ENCODE measurements at places on chromosomes 7 and 10.

- no peak for DNase-seq
These were observed 33.8 kb downstream of the NACAD start for GRCh38 chr7:45055016-45055415.

- no peak for DNase-seq
These were observed 71.5 kb downstream of the WAPL start for GRCh38 chr10:86449926-86450558.

- no peak for DNase-seq
These were observed 186.8 kb downstream of the PARD3 start for GRCh38 chr10:34628174-34628796.

DNA sequence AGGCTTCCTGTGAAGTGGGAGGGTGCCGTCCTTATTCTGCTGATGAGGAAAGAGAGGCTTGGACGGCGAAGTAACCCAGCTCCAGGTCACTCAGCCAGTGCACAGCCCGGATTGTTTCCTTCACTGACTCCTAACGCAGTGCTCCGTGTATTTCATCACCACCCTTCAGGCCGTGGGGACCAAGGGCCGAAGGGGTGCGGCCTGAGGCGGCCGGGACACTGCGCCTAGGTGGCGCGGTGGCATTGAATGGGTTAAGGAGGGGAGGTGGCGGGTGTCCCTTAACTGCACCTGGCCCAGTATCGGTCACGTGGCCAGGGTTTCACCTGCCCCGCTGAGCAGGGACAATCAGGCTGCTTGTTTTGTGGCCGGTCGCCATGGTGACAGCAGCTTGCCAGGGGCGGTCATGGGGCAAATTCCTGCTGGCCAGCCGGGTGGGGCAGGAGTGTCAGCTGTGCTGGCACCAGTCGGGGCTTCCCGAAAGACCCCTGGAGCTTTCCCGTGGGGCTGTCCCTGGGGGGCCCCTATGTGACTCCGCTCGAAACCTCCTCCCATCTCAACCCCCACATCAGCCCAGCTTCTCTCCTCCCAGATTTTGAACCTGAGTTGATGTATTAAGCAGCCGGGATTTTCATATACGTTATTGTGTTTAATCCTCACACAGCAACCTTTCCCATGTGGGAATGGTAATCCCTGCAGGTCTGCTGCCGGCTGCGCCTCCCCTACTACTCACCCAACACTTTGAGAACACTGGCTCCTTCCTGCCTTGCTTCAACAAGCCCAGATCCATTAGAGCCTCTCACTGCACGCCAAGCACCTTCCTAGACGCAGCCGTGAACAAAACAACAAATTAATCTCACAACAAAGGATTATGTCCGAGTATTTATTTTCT is 4.4 kb upstream of the ABHD11 start:
- DNase-seq: no peak

DNA sequence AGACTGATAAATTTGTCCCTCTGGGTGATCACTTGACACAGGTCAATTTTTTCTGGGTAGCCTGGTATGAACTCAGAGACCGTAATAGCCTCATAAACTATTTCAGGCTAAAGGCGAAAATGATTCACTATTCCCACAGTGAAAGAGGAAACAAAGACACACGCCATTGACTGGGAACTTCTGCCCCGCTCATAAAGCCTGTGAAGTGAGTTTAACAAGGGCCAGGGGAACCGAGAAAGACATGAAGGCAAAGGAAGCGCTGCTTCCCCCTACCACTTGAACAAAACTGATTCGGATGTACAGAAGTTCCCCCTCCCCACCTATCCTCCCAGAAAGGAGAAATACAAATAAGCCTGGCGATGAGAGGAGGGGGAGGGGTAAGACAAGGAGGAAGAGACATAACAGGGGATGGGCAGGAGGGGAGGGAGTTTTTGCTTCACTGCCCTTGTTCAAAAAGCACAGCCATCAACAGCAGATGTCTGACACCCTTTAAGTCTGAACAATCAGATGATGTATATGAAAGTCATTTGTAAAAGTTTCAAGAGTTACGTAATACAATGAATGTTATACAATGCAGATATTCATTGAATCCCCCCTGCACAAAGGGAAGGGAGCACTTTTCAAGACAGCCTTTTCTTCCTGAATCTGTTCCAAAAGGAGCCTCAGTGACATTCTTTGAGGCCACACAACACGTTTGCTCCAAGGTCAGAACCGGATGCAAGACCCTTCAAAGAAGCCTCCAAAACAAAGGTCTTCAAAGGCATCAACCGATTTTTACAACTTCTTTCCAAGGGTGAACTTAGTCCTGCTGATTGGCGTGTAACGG is 734 bp downstream of the ABCB4 start:
- no peak for DNase-seq

GRCh38 chr10:16968416-16969041 is 151.3 kb upstream of the RSU1 start:
- no peak for DNase-seq

- no peak for DNase-seq
These were observed 10.7 kb downstream of the FOXL3 start for GRCh38 chr7:300546-301290.

DNA sequence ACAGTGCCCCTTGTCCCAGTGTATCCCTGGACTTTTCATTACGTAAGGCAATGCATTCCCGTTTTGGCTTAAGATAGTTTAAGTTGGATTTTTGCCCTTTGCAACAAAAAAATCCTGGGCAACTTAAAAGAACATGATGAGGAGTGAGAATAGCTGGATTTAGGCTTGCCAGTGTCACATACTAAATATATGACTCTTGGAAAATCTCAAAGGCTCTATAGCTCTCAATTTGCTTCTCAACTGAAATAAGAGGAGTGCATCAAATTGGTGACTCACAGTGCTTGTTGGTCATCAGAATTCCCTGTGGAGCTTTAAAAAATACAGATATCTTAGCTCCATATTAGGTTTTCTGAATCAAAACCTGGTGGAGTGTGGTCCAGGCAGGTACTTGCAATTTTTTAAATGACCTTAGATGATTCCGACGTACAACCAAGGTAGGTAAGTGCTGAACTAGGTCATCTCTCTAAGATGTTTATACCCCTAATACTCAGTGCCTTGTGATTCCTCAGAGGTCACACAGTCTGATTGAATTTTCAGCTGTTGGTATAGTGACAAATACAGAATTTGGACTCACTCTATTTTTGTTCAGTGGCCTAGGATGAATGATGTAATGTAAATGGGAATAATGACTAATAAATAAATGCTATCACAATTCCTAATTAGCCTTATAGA is 33.9 kb upstream of the ORC5 start:
- no peak for DNase-seq

- no peak for DNase-seq
These were observed 55.3 kb upstream of the YAE1 start for GRCh38 chr7:39510864-39511354.

GRCh38 chr10:71241114-71241829 is 28.9 kb downstream of the UNC5B start:
- DNase-seq: no peak

DNA sequence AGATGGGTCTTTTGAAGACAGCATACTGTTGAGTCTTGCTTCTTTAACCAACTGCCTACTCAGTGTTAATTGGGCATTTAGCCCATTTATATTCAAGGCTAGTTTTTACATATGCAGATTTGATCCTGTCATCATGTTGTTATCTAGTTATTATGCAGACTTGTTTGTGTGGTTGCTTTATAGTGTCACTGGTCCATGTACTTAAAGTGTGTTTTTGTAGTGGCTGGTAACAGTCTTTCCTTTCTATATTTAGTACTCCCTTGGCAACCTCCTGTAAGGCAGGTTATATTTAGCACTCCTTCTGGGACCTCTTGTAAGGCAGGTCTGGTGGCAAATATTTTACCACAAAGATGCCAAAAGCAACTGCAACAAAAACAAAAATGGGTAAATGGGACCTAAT is 66.7 kb downstream of the TES start:
- DNase-seq: no peak

GRCh38 chr7:115491744-115492380 is 538.7 kb downstream of the TFEC start:
- DNase-seq: no peak

GRCh38 chr7:147569116-147569913 is 1021.3 kb upstream of the C7orf33 start:
- DNase-seq: no peak

GRCh38 chr10:1187151-1187854 is 131.1 kb downstream of the WDR37 start:
- no peak for DNase-seq

- no peak for DNase-seq
These were observed 71.0 kb downstream of the GNAT3 start for GRCh38 chr7:80440883-80441282.

DNA sequence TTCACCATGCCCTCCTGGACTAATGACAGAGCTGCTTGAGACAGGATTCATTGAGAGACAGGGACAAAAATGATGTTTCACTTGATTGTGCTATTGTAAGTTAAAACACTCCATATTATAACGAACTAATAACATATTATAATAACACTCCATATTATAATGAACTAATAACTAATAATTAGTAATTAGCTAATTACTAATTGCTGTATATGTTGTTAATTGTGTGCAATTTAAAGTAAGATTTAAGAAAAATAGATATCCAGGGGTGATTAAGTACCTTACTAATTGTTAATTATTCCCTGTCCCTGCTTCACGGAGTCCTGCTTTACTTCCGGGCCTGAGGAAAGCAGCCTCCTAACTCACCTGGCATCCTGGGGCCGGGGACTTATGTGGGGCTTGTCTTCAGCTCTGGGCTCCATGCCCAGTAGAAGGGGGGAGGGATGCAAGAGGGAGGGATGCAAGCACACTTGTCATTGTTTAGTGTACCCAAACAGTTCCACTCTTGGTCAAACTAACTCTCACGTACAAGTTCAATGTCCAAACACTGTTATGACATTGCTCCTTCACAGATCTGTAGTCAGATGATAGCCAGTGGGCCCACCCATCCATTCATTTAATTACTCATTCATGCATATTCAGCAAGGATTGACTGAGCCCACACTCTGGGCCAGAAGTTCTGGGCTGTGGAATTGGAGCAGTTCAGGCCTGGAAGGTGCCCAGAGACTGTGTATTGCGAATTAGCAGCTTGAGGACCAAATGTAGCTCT is 53.8 kb downstream of the COL13A1 start:
- no peak for DNase-seq

DNA sequence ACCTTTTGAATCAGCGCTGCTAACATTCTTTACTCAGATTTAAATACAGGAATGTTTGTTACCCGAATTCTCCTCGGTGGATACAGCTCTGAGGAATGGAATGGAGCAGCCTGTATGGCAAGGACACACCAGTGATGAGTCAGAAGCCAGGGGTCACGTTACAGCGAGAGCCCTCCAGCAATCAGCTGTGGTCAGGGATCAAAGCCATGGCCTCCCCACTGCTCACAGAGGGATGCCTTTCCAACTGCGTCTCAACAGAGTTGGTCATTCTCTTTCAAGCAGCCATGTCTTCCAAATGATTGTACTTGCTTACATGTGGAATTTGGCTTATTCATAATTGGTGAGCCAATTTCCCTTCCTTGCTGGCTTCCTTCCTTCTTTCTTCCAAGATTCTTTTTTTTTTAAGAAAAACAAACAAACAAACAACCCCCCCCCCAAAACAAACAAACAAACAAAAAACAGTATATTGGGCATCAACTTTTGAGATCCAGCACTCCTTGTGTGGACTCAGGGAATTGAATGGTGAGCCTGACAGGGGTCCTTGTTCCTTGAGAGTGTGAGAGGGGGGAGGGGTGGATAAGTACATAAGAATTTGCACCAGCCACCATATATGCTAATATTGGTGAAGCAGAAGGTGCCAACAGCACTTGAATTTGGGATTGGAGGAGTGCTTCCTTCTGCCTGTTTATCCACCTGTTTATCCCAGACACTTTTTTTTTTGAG is 100.2 kb downstream of the ATXN7L1 start:
- DNase-seq: no peak

DNA sequence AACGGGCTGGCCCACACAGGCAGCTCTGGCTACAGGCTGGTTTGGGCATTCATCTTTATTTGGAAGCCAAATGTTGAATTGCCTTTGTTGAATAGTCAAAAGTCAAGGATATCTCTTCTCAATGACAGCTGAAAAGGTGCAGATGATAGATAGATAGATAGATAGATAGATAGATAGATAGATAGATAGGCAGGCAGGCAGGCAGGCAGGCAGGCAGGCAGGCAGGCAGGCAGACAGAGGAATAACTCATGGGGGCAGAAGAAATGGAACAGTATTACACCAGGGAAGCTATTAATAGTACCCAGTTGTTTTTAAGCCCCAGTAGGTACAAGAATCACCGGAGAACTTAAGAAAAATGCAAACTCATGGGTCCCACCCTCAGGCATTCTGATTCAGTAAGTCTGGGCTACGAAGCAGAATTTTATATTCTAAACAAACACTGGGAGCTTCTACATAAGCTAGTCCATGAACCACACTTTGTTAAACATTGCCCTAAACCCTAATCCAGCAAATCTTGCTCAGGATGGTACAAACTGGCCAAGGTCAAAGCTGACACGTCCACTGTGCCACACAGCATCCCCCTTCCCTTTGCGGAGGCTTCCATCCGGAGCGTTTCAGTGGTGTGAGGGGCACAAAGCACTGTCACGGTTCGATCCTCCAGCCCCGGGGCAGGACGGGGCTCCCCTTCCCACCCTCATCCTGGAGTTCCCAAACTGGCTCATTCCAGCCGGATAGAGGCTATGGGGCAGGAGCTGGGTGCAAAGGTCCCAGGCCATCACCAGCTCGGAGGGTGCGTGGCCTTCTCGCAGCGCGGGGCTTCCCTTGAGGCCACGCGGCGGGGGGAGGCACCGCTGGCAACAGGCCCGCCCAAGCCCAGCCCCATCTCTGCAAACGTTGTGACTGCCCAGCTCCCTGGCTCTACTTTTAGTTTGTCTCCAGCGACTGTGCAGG is 6.7 kb downstream of the PRKAG2 start:
- no peak for DNase-seq

DNA sequence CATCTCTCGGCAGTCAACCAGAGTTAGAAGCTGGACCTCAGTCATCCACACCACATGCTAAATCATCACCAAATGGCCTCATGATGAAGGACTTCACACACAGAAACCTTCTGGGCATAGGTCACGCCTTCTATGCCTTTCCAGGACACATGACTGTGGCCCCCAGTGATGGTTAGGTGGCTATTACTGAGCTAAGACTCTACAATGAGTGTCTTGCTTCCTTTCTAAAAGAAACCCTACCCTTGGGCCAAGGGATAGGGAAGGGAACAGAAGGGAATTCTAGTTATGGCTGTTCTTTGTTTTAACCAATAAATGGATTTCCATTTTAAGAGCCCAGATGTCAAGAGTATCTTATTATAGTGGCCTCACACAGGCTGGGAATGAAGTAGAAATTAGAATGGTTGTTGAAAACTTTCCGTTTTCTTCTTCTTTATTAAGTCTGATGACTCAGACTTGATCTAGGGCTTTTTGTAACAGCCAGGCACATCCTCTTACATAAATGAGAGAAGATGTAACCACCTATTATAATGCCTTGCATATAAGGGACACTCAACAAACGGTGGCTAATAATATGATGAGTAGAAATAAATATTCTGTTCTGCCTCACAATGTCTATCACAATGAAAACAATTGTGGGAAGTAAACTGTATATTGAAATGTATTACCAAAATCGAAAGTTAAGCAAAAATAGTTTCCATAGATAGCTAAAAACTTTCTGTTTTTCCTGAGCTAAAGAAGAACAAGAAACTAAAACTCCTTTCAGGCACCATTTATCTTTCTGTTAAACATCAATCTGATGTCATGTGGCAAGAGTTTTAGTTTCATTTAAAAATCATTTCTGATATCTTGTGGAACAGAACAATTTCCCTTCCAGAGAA is 62.5 kb upstream of the TOMM7 start:
- no peak for DNase-seq

GRCh38 chr10:78740976-78741915 is 327.5 kb upstream of the ZMIZ1 start:
- DNase-seq: no peak

All from stimulated activated CD4-positive, alpha-beta T cell treated with anti-CD3 and anti-CD28 coated beads, Interleukin-15, amount 100 ng/mL, for 1 hour (primary cell).